Iris pigment epithelial cell (primary cell): ENCODE measurements at places on chromosomes 16 and 17.
A peak's percentile ranks its signal among the peaks of the same experiment; 100 is the strongest.

- DNase-seq = peak; percentile 50
Observed at GRCh38 chr16:4015275-4016004, 100.8 kb downstream of the ADCY9 start.

DNA sequence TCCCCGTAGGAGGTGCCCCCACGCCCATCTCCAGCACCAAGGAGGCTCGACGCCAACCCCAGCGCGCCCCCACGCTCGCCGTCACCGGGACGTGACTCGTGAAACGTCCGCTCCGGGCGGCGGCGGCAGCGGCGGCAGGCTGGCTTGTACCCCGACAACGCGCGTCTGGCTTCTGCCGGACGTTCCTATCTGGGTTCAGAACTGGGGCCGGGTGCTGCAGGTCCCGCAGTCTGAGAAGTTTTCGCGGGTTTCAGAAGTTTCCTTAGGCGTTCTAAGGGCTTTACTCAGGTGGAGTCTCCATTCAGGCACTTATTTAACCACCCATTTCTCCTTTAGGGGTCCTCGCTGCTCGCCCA lies 672 bp upstream of the ALKBH5 start:
- no peak for DNase-seq

DNA sequence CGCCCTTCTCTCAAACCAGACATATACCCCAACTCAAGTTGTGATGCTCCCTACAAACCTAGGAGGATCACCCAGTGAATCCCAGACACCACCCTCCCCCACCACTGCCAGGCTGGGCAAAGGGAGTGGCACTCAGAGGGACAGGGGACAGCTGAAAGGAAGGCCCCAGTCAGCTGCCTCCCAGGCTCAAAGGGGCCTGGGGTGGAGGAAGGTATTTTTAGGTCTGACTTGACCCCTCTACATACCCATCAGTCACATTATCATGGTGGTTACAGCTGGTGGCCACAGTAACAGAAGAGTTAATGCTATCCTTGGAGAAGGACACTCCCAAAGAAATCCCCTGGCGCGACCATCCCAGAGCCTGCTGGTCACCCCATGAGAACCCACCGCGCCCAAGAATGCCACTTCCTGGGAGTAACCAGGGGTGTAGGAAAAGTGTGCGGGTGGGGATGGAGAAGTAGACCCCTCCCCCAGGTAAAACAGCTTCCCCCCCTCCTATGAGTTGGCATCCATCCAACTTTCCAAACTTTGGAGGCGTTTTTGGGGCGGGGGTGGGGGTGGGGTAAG lies 1.1 kb downstream of the CACNB1 start:
- no peak for DNase-seq

GRCh38 chr16:56477096-56477878 lies 25.9 kb downstream of the OGFOD1 start:
- DNase-seq = peak; percentile 95

DNA sequence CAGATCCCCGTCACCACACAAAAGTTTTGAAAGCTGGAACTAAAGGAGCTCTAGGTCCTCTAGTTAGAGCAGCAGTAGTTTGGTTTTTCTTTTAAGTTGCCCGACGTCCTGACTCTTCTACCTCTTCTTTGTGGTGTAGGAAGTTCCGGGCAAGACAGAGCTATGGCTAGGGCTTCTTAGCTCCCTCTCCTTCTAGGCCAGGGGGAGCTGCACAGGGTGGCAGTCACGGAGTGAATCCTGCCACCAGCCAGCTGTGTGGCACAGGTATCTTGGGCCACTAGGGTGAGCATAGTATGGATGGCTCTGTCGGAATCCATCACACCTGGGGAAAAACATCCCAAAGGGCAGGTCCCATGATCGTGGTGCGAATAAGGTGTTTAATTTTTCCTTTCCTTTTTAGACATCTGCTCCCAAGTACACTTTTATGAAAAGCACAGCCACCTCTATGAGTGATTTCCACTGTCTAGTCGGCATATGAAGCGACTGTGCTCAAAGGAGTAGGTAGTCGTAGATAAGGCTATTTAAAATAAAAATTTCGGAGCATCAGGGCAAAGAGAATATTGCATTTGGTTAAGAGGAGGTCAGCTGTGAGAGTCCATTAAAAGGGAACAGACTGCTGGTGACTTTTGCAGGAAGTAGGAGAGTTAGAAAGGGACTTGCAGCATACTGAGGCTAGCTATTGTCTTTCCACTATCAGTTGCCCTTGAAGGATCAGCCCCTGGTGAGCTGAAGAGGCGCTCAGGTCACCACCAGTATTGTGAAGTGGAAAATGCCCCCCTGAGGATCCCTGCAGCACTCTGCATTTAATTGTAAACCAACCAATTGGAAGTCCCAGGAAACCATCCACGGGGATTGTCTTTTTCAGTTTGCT lies 2.1 kb downstream of the PRKCA start:
- no peak for DNase-seq

- DNase-seq = no peak
Observed at GRCh38 chr17:13958773-13959172, 110.5 kb upstream of the COX10 start.

- DNase-seq = no peak
Observed at GRCh38 chr16:14449334-14449733, 180.7 kb downstream of the PARN start.

- DNase-seq = no peak
Observed at GRCh38 chr16:27899736-27900135, 163.8 kb downstream of the GSG1L start.

GRCh38 chr17:77872199-77872598 lies 86.3 kb upstream of the TNRC6C start:
- no peak for DNase-seq

DNA sequence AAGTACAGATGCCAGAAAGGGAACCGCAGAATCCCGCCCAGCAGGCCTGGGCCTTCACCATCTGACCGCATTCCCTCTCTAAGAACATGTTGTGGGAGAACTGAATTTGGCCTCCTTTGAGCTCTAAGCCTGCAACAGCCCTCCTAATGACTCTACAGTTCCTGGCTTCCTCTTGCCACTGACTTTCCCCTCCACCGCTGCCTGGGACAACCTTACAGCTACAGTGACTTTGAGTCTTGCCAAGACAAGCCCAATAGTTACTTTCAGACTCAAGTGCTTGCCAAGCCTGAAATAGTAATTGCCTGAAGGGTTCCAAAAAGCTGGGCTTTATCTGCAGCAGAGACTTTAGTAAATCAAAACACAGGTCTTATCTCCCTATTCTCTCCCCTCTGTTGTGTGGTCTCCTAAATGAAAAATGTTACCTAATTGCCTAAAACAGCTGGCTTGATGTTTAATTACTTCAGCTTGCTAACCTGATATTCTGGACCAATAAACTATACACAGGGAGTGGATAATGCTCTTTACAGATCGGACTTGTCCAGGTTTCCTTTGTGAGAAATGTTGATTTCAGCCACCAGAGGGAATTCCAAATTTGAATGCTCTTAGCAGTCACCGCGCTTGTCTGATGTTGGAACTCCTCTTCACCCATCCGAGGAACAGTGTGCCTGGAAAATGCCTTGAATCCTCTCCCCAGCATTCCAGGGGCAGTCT lies 85.1 kb upstream of the TBX2 start:
- DNase-seq = peak; percentile 73

GRCh38 chr16:68642047-68642435 lies 3.1 kb upstream of the CDH3 start:
- DNase-seq = no peak

DNA sequence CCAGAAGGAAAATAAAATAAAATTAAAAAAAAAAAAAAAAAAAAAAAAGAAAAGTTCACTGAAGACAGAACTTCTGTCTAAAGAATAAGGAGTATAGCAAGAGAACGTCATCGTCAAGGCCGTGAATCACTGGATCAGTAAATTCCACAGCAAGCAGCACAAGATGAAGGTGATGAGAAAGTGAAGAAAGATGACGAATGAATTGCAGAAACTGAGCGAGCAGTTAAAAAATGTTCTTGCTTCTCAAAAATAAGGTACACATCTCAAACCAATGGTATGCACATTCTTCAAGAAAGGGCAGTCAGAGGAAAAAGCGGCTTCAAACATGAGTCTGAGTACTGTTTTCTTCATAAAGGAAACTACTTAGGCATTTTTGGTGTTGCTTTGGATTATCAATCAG lies 104.7 kb downstream of the SMG6 start:
- peak; percentile 94 for DNase-seq

- no peak for DNase-seq
Observed at GRCh38 chr17:32625971-32626370, 139.2 kb downstream of the CDK5R1 start.

DNA sequence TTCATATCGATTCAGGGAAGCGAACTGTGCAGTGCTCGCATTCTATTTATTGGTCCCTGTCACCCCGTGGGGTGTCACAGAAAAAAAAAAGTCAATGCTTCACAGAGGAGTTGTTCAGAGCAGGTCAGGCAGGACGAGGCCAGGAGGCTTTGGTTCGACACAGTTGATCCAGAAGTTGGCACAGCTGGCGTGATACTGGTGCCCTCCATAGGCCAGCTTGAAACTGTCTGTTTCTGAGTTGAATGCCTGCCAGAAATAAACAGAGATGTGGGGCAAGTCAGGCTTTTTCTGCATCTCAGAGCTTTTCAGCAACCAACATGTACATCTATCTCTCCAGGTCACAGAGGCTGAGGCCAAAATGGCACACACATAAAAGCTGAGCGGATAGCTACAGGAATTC lies 29.1 kb downstream of the DUSP14 start:
- DNase-seq = no peak

- DNase-seq = no peak
Observed at GRCh38 chr16:9212621-9213020, 121.2 kb downstream of the HAPSTR1 start.

- DNase-seq = no peak
Observed at GRCh38 chr17:29742210-29742513, 119.5 kb upstream of the CORO6 start.

DNA sequence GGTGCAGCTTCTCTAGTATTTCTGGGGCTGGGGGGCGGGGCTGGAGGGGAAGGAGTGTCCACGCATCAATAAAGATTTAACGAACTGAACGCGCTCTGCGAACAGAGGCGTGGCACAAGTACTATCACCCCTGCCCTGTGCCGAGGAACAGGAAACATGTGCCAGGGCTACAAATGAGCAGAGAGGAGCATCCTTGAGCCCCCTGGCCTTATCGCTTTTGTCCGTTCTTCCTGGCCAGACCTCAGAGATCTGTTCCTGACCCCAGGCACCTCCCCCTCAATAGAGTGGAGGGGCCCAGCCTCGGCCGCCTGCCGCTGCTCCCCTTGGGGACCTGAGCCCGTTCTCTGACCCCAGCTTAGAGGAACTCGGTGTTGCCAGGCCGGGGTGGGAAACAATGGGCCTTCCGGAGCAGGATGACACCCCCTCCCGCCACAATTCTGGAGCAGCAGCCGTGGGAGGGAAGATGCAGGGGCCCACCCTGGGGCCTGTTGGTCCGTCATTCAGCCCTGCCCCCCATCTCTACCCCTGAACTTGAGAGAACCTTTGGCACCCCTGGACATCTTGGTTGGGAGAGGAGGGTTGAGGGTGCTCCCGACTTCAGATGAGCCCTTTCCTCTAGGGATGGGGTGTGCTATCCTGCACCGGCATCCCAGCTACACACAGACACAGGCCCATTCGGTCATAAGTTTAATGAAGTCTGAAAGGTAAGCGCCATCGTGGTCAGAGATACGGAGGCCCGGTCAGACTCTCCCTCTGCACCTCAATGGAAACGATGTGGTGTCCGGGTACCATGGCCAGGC lies 1.1 kb downstream of the NAA38 start:
- peak; percentile 52 for DNase-seq

- DNase-seq = peak; percentile 73
Observed at GRCh38 chr17:66580184-66580955, 254.5 kb upstream of the CACNG5 start.

- DNase-seq = no peak
Observed at GRCh38 chr16:83776944-83777343, 30.8 kb upstream of the HSBP1 start.

- no peak for DNase-seq
Observed at GRCh38 chr17:46115699-46116098, 77.5 kb downstream of the KANSL1 start.

- no peak for DNase-seq
Observed at GRCh38 chr17:67290711-67291291, 45.8 kb upstream of the HELZ start.

GRCh38 chr17:48451489-48451888 lies 21.5 kb upstream of the SKAP1 start:
- no peak for DNase-seq
